ENCODE measurements at places on chromosomes 2 and 18.

DNA sequence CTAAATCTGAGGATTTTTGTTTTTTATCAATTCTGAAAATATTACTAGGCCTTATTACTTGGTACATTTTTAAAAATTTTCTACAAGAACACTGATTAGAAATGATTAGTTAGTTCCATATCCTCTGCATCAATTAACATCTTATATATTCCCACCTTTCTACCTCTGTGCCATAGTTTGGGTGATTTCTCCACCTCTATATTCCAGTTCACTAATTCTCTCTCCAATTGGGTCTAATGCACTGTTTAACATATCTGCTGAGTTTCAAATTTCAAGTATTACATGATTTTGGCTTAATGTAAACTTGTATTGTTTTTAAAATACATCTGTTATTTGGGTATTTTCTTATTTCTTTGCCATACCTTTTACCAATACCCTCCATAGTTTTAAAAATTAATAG is 705.7 kb upstream of the SALL3 start:
- no peak for DNase-seq

DNA sequence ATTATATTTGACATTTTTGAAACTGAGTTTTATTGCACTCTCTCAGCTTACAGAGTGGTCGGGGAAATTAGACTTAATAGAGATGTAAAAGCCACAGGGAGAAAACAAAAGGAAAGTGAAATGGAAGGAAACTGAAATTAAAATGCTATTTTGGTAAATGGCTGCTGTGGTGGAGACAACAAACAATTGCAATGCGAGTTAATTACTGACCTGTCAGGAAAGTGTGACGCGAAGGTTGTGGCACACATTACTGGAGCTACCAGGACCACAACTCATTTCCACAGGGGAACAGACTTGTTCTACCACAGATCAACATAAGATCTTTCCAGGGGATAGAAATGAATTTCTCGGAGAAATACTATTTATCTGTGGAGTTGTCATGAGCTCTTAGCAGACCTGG is 19.5 kb downstream of the ARHGAP15 start:
- DNase-seq = no peak

- DNase-seq = no peak
Observed at GRCh38 chr2:153235516-153235915, 243.0 kb downstream of the RPRM start.

DNA sequence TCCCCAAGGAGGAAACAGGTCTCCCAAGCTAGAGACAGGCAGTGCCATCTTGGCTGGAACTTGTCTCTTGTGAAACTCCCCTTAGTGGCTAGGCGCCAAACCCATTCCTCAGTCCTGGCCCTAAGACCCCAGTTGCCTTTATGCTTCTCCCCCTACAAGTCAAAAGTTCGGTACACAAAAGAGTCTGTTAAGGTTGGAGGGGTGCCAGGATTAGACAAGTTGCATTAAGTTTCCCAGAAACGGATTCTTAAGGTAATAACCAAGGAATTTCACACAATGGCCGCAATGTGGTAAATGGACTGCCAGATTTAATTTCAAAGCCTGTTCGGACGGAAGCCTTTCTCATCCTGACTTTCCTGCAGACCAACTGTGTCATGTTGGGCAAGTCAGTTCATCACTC is 80.7 kb downstream of the CCBE1 start:
- DNase-seq = no peak

DNA sequence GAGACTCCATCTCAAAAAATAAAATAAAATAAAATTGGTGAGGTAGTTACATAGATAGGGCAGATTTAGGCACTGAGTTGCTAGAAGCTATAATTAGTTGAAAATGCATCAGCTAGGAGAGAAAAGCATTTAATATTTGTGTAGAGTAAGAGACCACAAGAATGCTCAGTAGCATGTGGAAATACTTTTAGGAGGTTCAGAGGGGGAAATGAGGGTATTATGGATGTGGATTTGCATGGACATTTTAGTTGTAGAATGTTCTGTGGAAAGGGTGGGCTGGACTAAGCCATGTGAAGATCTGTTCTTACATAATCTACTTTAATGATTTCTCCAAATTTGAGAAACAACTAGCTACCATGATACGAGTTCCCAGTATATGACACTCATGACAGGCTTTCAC is 95.5 kb downstream of the ATP9B start:
- no peak for DNase-seq

DNA sequence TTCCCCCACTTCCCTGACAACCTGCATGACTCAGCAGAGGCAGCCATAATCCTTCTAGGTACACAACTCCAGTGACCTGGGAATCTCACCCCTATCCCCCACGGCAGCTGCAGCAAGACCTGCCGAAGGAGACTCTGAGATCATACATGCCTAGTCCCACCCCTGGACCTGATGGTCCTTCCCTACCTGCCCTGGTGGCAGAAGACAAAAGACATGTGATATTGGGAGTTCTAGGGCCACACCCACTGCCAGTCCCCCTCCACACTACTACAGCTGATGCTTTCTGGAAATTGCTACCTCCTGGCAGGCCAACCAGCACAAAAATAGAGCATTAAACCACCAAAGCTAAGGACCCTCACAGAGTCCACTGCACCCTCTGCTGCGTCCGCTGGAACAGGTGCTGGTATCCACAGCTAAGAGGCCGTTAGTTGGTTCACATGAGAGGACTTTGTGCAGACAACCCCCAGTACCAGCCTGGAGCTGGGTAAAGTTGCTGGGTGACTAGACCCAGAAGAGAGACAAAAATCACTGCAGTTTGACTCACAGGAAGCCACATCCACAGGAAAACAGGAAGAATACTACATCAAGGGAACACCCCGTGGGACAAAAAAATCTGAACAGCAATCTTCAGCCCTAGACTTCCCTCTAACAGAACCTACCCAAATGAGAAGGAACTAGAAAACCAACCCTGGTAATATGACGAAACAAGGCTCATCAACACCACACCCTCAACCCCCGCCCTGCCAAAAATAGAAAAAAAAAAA is 12.5 kb downstream of the MARCO start:
- no peak for DNase-seq

- no peak for DNase-seq
Observed at GRCh38 chr2:230412846-230413245, 3.2 kb upstream of the SP100 start.

DNA sequence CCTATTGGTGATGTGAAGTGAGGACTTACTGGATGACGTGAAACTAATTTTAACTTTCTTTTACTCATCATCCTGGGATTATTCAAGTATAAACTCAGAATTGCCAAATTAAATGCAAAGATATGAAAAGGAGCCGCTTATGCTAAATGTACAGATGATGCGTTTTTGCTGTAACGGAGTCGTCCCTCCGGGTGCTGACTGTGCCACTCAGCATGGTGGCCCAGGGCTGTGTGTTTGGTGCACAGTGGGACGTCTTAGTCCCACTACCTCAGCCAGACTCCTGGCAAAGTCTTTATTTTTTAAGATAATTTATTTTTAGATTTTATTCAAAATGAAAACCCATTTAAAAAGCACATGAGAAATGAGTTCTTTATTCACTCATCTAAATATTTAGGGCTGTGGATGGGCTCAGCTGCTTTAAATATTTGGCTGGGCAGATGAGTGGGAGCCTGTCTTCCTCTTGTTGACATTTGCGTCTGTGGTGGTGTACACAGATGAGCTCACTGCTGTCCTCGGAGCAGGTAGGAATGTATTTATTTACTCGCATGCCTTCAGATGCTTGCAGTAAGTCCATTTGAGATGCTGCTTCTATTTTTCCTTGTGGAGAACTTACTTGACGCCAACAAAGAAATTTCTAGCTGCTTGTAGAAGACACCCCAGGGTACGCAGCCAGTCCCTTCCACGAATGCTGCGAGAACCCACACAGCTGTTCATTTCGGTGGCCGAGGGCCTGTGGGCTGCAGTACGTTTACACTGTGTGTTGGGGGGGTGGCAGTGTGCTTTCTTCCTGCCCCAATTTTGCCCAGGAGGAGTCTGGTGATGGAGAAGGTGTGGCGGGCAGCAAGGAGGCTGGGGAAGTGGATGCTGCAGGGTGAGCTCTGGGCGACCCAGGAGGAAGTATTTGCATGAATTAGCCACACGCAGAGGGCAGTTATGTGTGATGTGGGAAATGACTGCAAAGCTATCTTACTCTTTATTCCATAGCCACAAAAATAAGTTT is 105.0 kb downstream of the AGAP1 start:
- DNase-seq = no peak

DNA sequence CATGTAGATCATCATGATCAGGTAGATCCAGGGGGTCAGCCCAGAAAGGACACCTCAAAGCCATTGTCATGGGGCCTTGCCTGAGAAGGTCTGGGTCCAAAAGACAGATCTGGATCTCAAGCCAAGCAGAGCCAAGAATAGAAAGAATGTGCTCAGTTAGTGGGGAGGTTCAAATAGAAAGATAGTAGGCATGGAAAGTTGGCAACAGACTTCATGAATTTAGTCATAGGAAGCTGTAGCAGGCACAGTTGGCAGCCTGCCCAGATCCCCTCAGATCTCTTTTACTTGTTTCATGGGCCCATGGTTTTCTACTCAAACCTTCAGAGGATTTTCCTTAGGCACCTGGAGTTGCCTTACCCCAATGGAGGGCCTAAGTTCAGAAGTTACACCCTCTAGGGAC is 767.0 kb downstream of the SLC4A3 start:
- DNase-seq = no peak

DNA sequence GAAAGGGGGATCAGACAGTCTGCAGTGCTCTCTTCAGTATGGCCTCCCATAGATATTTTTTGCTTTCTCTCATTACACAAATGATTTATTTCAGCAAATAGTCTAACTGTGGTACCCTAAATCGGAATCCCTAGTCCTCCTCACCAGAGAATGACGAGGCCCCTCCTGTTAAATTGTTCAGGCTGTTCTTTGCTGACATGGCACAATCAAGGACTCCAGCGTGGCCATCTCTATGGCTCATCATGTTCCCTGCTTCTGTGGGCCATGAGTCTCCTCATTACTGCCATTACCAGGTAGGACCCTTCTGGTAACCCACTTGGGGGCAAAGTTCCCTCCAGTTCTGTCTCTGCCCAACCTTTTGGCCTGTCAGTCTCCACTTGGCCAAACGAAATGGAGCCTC is 62.2 kb downstream of the NAB1 start:
- DNase-seq = no peak

DNA sequence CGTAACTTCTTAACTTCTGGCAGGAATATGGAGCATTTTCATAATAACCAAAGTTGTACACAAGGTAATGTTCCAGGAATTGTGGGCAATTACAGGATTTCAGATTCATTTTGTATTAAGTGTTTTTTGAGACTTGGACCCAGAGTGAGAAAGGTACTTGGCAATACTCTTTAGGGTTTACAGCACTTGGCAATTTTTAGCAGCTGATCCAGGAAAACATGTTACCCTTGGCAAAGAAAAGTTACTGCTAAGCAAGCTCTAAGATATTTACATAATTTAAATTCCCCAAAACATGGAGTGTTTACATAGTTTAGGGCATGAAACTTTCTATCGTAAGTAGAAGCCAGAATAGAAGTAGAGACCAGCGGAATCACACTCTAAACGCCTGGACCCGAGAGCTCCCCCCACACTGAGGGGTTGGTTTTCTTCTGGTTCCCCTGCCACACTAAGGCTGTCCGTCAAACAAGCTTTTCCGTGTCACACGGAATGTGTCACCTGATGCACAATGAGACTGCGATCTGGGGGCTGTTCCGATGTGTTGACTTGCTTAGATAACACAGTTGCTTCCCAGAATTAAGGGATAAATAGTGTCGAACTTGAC is 177.1 kb downstream of the PTGR3 start:
- DNase-seq = no peak

GRCh38 chr2:129347486-129348217 is 631.8 kb upstream of the RAB6C start:
- no peak for DNase-seq

- peak; percentile 30 for DNase-seq
Observed at GRCh38 chr2:12684471-12684936, 32.2 kb upstream of the TRIB2 start.

DNA sequence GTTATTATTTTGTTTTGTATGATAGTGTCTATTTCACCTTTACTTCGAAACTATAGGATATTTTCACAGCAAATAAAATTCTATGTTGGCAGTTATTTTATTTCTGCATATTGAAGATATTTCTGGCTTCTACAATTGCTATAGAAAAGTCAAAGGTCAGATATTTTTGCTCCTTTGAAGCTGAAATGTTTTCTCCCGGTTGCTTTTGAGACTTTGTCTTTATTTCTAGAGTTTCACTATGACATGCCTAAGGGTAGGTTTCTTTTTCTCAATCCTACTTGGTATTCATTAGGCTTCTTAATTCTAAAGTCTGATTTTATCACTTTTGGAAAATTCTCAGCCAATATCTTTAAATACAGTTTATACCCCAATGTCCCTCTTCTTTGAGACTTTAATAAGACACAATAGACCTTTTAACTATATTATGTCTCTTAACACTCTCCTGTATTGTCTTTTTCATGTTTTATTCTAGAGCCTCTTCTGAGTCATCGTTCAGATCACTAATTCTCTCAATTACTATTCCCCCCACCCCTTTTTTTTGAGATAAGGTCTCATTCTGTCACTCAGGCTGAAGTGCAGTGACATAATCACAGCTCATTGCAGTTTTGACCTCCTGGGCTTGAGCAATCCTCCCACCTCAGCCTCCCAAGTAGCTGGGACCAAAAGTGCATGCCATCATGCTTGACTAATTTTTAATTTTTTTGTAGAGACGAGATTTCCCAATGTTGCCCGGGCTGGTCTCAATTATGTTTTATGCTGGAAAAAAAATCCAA is 50.5 kb downstream of the USP37 start:
- DNase-seq = no peak

GRCh38 chr2:25788457-25788856 is 89.8 kb downstream of the ASXL2 start:
- no peak for DNase-seq

- no peak for DNase-seq
Observed at GRCh38 chr2:1567556-1568344, 154.5 kb downstream of the TPO start.

GRCh38 chr2:208134928-208135586 is 5.4 kb upstream of the CRYGC start:
- no peak for DNase-seq

- DNase-seq = no peak
Observed at GRCh38 chr2:37928377-37928776, 3.3 kb downstream of the RMDN2 start.

GRCh38 chr2:24734741-24735140 is 58.5 kb downstream of the PTRHD1 start:
- DNase-seq = no peak
